WTC11 (cell line): ENCODE measurements at places on chromosomes 13 and 19.

- no peak for DNase-seq
Measured at GRCh38 chr13:113405481-113406300, 41.8 kb upstream of the GRTP1 start.

GRCh38 chr19:49881672-49882394 is 4.3 kb downstream of the TBC1D17 start:
- DNase-seq: peak; percentile 63

DNA sequence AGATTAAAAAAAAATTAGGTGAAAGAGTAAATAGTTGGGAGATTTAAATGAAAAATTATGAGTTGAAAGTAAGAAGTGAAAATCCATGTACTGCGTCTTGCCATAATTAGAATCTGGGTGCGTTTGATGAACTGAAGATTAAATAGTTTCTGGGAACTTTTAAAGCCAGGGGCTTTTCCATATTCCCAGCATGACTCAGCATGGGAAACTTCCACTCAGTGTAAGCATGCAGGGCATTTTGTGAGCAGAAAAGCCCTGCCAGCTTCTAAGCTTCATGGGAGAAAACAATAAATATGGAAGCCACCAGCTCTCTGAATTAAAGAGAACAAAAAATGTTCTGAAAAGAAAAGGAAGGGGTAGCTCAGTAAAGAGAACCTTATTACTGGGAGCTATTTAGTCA is 62.0 kb upstream of the EDNRB start:
- no peak for DNase-seq

GRCh38 chr13:47306991-47307390 is 410.1 kb upstream of the HTR2A start:
- DNase-seq: no peak

DNA sequence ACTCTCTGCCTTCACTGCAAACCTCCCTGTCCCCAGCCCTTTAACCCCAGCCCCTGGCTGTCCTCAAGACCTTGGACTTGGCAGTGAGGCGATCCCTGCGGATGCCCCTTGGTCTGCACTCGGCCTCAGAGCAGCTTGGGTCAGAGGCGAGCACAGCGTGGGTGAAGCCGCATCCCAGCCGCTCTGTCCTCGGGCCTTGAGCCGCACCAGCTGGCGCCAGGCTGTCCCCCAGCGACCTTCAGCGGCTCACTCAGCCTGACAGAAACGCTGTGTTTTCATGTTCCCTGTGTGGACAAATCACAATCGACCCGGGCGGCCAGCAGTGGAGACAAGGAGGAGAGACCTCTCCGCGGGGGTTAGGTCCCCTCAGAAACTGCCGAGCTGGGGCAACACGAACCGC is 52.0 kb downstream of the GNG7 start:
- DNase-seq: no peak

- no peak for DNase-seq
Measured at GRCh38 chr13:36981156-36981743, 17.9 kb downstream of the ALG5 start.

DNA sequence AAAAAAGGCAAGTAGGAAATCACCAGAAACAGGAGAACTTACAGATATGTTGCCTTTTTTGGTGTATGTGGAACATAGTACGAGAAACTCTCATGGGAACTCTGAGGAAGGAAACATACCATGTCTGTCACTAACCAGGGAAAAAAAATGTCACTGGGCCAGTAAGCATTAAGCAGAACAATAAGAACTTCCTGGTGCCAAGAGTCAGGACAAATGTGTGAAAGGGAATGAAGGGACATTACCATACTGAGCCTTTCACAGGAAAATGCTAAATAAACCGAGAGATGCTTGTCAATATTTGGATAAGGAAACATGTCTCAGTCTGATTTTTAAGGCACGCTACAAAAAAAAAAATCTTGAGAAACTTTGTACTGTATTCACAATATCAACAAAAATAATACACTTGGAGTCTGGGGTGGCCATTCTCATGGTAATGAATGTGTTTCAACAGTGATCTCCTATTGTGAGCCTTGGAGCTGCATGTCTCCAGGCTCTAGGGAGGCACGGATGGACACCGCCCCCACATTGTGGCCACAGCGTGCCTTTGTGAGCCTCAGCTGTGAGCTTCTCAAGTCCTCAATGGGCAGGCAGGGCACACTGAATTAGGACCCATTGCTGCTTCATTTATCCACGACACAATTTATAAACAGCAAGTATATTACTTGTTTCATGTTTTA is 113.0 kb upstream of the ARGLU1 start:
- peak; percentile 70 for DNase-seq
